ENCODE measurements at places on chromosomes 3 and 15.
A peak's percentile ranks its signal among the peaks of the same experiment; 100 is the strongest.

DNA sequence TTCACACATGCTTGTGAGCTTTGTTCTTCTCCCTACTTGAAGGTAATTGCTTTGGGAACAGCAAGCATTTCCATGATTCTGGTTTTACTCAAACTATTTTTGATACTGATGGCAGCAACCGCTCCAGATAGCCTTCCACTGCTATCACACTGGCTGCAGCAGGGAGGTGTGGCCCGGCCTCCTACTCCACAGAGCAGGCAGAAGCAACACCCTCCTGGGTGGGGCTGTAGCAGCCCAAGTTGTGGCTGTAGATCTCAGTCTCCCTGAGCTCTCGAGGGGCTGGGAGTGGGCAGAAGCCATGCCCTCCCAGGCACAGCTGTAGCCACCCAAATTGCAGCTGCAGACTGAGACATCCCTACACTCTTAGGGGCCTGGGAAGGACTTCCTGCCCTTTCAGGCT is 878.8 kb upstream of the GBE1 start:
- no peak for DNase-seq

GRCh38 chr3:186361762-186362536 is at the start of gene DGKG:
Gene DGKG, minus strand, starts transcription at chr3:186362234. Its CDS starts 41,775 bp downstream, at chr3:186320459.
- peak; percentile 64 for DNase-seq

DNA sequence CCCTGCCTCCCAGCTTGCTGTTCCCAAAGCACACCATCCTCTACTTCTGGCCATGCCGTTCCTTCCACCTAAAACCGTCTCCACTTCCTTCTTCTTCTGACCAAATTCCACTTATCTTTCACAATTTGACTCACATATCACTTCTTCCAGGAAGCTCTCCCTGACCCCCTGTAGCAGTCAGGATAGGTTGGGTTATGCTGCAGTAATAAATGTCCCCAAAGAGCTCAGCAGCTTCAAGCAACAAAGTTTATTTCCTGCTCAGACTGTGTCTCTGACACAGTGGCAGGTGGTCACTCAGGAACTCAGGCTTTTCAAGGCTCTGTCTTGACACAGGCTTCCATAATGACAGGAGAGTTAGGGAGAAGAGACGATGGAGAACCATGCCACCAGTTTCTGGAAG is 27.4 kb downstream of the SLC6A11 start:
- DNase-seq = no peak

GRCh38 chr3:54986294-54986693 is 58.4 kb upstream of the LRTM1 start:
- no peak for DNase-seq

DNA sequence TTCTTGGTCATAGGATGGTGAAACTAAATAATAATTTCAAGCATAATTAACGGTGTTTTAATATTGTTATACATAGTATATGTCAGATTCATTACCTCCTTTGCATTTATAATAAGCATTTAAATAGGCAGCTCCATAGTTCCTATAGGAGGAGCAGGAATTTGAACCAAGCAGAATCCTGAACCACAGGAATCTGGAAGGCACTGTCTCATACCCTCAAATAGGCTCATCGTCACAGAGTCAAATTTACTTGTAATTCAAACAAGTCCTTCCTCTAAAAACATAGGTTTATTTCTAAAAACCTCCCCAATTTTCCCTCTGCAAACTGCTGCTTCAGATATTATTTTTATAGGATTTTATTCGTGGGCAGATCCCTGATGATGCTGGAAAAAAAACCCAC is 376.3 kb upstream of the ARHGEF26 start:
- DNase-seq = no peak

- peak; percentile 15 for DNase-seq
These were observed 166.9 kb downstream of the DCLK3 start for GRCh38 chr3:36597422-36597821.

- peak; percentile 73 for DNase-seq
These were observed 16.3 kb downstream of the BHLHE40 start for GRCh38 chr3:4995500-4996053.

DNA sequence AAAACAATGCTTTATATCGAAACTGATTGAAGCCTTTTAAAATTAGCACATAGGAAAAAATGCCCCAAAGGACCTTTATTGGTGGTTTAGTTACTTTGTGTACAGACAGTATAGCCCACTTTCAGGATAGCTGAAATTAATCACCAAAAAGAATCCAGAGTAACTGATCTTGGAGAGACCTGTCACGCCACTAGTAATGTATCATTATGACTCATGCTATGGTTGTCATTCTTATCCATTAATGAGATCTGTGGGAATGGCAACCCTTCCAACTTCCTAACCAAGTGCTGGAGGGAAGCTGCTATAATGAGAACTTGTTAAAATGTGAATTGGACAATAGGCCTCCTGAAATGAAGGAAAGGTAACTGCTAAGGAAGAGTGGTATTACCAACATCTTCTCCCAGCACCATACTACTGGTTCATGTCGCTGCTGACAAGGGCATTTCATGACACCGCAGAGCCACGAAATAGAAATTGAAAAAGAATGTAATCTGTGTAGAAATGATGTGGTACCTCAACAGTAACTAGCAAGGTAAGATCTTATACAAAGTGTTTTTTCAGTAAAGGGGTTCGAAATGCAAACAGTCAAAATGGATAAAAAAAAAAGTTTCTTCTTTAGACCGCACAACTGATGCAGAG is 7.1 kb upstream of the EMC4 start:
- peak; percentile 73 for DNase-seq

DNA sequence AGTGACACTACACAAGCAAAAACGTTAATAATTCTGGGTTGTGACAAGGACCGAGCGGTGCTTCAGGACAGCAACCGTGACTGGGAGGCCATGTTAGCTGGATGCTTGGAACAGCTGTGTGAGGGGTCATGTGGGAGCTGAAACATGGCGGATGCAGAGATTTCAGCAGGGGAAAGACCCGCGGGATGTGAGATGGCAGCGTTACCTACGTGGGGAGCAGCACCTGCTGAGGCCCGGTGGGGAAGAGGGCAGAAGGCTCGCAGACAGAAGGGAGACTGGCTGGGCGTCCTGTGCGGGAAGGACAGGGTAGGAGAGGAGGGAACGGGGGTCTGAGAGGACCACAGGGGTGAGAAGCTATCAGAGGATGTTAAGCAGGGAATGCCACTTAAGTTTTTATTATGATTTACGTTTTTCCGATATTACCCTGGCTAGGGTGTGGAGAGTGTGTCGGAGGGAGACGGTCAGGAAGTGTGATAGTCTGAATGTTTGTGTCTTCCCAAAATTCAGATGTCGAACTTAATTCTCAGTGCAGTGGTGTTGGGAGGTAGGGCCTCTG is 228.8 kb upstream of the LYSMD4 start:
- DNase-seq = no peak
